ENCODE measurements at places on chromosomes 1 and 21. TPM values are rescaled to one million over a fixed set of nuclear protein-coding genes. Genes with fewer than 3 reads are reported as not detected.

DNA sequence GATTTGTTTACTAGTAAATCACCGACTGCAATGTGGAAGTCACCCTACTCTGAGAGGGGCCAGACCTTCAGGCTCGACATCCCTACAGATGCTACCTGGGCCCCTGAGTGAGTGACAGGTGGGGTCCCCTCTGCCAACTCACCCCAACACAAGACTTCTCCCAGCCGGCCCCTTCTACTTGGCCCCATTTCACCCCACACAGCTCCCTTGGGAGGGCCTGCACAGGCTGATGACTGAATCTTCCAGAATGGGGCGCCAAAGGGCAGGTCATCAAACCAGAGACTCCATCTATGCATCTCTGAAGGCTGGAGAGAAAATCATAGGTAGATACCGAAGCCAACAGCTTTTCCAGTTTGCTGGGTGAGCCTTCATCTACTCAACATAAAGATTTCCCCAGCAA is 9.4 kb upstream of the S100A8 start:
- no peak for DNase-seq

DNA sequence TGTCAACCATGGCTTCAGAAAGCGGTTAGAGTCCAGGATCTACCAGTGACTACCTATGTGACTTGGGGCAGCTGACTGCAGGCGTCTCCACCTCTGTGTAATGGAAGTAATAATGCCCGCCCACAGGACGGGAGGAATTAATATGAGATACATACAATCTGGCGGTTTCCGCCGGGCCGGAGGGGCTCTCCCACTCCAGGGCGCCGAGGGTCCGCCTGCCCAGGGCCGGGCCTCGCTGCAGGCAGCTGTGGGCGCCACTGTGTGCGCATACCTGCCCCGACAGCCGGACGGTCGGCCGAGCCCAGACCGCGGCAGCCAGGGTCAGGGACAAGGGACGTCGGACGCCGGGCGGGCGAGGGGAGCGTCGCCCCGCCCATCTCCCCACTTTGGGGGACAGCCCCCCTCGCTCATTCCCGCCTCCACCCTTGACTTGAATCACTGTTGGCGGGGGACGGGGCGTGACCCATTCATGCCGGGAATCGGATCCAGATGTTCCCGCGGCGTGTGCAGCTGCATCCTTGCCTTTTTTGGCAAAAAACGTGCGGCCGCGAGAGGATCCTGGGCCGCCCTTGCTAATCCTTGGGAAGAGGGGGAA is 6.0 kb upstream of the SF3A3 start:
- peak; percentile 97 for DNase-seq

The FYB2 gene
- 0.47 TPM for total RNA-seq

- DNase-seq = no peak
These were observed 899 bp downstream of the TOMM40L start for GRCh38 chr1:161226759-161227158.

GRCh38 chr1:63264161-63264560 is 58.2 kb upstream of the FOXD3 start:
- DNase-seq = no peak

DNA sequence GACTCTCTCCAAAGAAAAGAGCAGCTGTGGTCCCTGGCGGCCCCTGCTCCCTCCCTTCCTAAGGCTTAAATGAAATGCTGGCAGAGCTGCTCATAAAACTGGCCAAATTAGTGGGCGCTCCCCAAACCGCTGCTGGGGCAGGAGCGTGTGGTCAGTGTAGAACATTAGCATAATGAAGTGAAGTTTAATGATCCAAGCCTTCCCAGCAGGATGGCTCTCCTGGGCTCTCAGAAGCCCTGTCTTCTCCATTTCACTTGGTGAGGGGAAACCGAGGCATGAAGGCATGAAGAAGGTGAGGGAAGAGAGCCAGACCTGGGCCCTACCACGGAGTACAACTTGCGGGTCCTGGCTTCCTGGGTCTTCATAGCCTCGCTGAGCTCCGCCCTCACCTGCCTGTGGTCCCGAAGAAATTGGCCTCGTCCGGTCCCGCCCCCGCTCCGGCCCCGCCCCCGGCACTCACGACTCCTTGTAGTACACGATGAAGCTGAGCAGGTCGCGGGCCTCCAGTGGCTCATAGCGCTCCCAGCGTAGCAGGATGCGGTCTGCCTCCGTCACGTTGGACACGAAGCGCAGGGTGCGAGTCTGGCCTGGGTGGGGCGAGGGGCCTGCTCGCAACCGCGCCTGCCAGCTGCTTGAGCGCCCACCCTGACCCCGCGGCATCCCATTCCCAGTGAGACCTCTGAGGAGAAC is 10.3 kb downstream of the INSRR start:
- no peak for DNase-seq

The RGS16 gene
- total RNA-seq = 23.1 TPM

The TFF2 gene
- not detected for total RNA-seq

DNA sequence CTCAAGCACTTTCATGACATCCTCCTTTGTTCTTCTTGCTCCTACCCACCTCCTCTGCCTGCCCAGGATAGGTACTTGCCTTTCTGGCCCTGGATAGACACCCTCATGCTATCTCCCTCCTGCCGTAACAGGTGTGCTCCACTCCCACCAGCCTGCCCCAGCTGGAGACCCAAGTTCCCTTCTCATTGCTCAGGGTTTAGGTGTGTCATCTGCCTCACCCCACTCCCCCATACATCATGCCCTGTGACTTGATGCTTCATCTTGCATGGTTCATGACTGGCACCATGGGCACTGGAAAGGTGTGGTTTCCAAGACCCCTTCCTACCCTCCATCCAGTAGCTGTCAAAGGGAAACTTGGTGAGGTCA is 5.9 kb downstream of the RHEX start:
- DNase-seq = no peak

- no peak for DNase-seq
These were observed 3.1 kb downstream of the SV2A start for GRCh38 chr1:149914545-149914944.

The PLA2G2D gene
- total RNA-seq = not detected

The LCE1B gene
- total RNA-seq = not detected

The RNU1-3 gene
- 1,908 TPM for total RNA-seq
